ENCODE measurements at places on chromosomes 1 and 21.
A peak's percentile ranks its signal among the peaks of the same experiment; 100 is the strongest.

GRCh38 chr1:73784026-73784425 is 413.9 kb downstream of the LRRIQ3 start:
- no peak for DNase-seq

DNA sequence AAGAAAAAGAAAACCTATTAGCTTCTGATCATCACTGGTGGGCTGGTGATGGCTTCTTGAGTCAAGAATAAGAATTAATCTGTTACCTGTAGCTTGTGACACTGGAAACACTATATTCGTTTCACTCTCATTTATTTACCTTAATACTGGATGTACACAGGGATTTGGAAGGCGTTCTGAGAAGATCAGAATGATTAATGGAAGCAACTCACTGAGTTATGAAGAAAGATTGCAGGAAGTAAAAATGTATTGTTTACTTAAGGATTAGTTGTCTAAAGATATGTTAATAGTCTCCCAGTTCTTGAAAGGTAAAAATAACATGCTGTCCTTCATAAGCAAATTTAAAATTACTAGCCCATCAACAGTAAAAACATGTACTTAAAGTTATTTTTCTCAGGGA is 644.9 kb upstream of the NCAM2 start:
- DNase-seq = no peak

DNA sequence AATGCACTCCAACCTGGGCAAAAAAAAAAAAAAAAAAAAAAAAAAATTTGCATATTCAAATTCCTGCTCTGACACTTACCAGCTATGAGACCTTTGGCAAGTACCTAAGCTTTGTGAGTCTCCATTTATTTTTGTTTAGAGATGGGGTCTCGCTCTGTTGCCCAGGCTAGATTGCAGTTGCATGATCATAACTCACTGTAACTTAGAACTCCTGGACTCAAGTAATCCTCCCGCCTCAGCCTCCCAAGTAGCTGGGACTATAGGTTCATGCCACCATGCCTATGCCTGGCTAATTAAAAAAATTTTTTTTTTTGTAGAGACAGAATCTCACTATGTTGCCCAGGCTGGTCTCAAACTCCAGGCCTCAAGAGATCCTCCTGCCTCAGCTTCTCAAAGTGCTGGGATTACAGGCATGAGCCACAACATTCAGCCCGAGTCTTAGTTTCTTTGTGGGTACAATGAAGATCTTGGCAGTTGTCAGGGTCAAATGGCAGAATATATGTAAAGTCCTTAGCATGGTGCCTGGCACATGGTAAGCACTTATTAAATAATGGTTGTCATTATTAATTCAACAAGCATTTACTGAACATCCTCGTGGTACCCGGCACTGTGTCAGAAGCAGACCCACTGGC is 53.5 kb upstream of the TENT5B start:
- no peak for DNase-seq

DNA sequence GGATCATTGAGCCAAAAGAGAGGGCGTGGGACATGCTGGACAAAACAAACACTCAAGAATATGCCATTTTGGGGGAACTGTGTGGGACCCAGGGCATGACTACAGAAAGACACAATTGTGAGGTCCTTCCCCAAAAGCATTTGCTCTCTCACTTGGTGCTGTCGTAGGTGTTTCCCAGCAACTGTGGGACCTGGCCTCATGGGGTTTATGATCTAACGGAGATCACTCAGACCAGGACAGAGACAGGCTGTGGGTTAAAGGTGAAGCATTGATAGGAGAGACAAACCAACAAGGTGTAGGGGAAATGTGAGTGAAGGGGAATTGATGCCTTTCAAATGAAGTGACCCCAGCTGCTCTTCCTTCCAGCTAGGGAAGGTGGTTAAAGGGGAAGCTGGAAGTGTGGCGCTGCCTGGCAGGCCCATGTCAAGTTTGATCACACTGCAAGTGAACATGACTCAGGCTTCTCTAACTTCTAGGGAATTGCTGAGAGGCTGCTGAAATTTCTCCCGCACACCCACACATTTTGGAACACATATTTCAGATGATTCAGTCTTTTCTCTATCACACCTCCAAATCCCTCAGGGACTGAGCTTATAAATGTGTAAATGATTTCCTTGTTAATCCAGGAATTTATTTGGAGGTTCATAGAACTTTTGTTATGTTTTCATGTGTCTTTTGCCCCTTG is 30.2 kb downstream of the TRAF5 start:
- no peak for DNase-seq

- DNase-seq = no peak
Observed at GRCh38 chr21:38894899-38895298, 89.2 kb downstream of the ETS2 start.

GRCh38 chr1:210373878-210374599 is 45.3 kb downstream of the HHAT start:
- DNase-seq = peak; percentile 29

DNA sequence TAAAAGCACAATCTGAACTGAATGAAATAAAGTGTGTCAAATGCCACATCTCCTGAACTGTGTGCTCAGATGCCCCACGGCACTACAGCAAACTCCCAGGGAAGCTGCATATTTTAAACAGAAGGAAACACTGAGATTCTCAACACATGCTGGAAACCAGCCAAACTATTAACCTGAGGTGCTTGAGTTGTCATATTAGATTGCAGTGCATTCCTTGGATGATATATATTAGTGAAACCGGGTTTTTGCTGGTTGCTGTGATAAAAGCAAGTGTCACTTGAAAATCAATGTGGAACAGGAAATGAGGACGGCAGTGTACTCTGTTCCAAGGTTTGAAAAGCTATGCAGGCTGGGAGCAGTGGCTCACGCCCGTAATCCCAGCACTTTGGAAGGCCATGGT is 8.7 kb downstream of the SYNJ1 start:
- no peak for DNase-seq

DNA sequence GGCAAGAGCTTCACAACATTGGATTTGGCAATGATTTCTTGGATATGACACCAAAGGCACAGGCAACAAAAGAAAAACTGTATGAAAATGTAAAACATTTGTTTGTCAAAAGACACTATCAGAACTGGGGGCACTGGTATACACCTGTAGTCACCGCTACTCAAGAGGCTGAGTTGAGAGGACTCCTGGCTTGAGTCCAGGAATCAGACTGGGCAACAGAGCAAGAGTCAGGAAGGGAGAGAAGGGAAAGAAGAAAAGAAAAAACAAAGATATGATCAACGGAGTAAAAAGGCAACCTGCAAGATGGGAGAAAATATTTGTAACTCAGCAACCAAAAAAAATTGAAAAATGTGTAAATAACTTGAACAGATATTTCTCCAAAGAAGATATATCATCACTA is 6.0 kb upstream of the TUT4 start:
- no peak for DNase-seq

GRCh38 chr1:157842939-157843338 is 1.3 kb upstream of the CD5L start:
- no peak for DNase-seq

GRCh38 chr1:171654942-171655745 is 2.7 kb upstream of the MYOC start:
- peak; percentile 49 for DNase-seq

DNA sequence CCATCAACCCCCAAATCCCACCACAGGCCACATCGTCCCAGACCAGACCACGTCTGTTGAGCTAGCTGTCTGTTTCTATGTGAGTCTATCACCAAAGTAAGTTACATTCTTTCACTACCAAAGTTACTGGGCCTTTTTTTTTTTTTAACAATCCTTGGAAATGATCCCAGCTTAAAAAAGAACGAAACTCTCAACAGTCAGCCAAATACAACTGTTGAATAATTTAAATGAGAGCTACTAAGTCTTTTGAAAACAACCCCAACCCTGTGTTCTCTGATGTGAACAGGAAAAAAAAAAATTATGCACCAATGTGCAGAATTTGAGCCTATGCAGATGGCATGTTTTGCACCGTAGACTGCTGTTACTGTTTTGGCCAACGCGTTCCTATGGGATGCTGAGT is 134.0 kb upstream of the ETS2 start:
- no peak for DNase-seq

DNA sequence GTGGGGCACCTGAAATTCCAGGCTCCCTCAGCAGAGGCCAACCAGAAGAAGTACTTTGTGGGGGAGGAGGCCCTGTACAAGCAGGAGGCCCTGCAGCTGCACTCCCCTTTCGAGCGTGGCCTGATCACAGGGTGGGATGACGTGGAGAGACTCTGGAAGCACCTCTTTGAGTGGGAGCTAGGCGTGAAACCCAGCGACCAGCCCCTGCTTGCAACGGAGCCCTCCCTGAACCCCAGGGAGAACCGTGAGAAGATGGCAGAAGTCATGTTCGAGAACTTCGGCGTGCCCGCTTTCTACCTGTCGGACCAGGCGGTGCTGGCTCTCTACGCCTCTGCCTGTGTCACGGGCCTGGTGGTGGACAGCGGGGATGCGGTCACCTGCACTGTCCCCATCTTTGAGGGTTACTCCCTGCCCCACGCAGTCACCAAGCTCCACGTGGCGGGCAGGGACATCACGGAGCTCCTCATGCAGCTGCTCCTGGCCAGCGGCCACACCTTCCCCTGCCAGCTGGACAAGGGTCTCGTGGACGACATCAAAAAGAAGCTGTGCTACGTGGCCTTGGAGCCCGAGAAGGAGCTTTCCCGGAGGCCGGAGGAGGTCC is 634 bp downstream of the ACTRT2 start:
- no peak for DNase-seq

GRCh38 chr21:46052703-46053651 is 44.9 kb upstream of the COL6A2 start:
- DNase-seq = peak; percentile 32

DNA sequence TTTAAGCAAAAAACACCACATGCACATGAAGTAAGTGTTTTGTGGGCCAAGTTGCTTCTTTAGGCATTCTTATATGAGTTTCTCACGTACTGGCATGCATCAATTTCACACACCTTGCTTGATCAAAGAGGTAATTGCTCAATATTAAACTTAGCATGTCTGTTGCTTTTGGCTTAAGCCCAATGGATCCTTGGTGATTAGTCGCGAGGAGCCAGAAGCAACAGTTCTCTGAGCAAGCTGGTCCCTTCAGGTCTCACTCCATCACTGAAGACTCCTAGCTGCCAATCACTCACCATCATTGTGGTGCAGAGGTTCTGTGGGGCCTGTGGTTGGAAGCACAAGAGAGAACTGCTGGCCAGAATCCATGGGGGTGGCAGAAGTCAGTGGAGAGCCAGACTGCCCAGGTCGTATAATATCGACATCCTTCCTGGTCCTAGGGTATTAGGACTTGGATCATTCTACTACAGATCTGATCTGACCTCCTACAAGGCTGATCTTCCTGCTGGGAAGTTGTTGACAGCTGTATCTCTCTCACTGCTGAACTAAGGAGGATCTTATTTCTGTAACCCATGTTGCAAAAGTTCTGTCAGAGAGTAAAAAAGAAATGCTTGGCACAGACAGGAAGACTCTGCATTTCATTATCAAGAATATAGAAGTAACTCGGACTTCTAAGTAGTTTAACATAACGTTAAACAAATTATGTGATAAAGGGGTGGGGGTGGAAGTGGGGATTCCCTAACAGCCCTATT is 140.5 kb downstream of the NTPCR start:
- no peak for DNase-seq

DNA sequence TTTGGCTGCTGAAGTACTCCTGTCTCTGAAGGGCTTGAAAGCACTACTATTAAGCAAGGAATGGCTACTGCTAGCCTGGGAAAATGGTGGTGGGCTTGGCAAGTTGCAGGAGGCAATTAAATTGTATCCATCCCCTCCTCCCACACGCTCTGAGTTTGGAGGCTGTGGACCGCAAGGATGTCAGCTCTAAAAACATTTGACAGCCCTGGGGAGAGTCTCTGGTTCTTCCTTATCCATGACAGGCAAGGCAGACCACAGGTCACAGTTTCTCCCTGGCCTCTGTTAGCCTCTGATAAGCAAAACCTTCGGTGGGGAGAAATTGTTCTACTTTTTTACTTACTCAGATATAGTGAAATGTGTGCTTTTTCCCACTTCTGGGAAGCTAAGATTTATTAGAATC is 46.6 kb downstream of the S1PR1 start:
- DNase-seq = no peak

GRCh38 chr1:8359617-8360481 is 41.9 kb downstream of the SLC45A1 start:
- DNase-seq = no peak

- DNase-seq = no peak
Observed at GRCh38 chr1:57300186-57300585, 123.7 kb downstream of the DAB1 start.

GRCh38 chr1:36889478-36890226 is 144.7 kb downstream of the GRIK3 start:
- DNase-seq = no peak

- DNase-seq = no peak
Observed at GRCh38 chr1:201921952-201922558, 24.3 kb downstream of the LMOD1 start.

DNA sequence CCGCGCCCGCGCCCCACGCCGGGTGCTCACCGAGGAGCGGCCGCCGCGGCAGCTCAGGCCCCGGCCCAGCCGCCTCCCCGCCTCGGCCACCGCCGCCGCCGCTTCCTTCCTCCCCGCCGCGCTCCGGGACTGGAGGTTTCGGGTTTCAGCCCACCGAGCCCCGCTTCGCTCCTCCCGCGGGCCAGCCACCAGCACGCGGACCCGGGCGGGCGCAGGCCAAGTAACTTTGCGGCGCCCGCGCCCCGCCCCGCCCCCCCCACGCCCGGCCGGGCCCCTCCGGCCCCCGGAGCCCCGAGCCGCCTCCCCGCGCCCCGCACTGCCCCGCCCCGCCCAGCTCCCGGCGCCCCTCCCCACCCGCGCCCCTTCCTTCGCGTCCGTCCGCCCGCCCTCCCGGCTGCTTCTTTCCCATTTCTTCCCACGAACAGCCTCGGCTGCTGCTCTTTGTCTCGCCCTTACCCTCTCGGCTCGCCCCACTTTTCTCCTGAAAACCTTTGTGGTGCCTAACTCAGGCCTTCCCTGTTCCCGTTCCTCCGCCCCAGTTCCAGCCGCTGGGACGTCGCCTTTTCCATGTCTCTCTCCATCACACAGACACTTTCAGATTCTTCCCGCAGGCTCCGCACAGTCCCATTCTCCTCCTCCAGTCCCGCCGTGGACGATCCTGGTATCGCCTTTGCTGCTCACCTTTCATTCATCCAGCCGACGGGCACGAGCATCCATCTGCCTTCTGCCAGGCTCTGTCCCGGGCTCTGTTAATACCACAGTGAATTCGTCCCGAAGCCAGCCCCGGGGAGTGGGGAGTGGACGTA is at the start of gene GPR161:
TSS of gene GPR161 (minus strand) at position 222 of the 806 bp plus-strand sequence. CDS start 32,080 bp downstream, outside the sequence.
- peak; percentile 30 for DNase-seq

DNA sequence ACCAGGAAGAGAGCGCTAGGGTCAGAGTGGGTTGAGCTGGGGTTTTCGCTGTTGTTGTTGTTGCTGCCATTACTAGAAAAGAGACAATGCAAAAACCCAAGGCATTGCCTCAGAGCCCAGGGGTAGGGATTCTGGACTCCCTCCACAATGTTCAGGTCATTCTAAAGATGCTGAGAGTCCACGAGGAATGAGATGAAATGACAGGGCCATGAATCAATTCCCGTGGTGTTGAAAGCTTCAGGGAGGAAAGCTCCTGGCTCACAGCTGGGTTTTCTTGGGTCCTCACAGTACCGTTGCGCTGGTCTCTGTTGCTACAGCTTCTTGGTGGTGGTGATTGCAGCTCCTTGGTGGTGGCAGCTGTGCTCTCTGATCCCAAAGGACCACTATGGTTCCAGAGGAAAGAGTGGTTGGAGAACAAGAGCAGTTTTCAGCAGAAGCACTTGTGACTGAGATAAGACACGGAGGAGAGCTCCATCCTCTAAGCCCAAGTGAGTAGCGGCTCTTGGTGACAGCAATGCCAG is 58.2 kb downstream of the ETS2 start:
- no peak for DNase-seq

GRCh38 chr1:203149188-203149840 is 21.8 kb downstream of the ADORA1 start:
- DNase-seq = no peak

GRCh38 chr1:160682983-160683865 is 28.4 kb downstream of the CD48 start:
- DNase-seq = no peak

All from T-cell (primary cell).